ENCODE measurements at places on chromosomes 6 and 20.

DNA sequence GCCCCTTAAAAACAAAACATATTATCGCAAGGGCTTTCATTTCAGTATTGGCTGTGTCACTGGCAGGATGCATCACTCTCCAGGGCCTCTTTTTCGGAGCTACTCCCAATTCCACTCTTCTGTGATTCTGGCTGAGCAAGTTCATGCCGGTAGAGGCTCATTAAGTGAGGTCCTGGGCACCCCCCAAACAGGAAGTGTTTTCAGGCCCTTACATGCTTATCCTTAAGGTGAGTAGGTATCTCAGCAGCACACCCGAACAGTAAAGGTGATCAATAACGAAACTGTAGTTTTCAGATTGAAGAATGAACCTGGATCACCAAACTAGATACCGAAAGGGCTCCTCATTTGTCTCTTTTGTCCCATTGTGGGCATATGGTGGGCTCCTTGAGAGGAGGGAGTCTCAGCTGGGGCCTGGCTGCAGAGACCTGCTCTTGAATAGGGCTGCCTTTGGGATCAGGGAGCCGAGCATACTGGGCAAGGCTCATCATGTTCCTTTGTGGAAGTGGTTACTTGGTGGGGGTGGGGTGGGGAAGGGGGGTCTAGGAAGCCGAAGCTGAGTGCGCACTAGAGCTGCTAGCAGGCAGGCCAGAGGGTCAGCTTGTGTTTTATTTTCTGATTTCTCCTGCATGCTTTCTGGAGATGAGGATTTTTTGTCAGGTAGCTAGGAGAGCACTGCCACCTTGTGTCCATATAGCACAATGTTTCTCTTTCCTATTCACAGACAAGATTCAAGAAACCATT is 65.2 kb downstream of the CDS2 start:
- peak; percentile 23 for DNase-seq

- DNase-seq = no peak
Observed at GRCh38 chr20:11546939-11547338, 370.8 kb upstream of the BTBD3 start.

- DNase-seq = peak; percentile 14
Observed at GRCh38 chr20:33859157-33859695, 48.1 kb downstream of the CHMP4B start.

DNA sequence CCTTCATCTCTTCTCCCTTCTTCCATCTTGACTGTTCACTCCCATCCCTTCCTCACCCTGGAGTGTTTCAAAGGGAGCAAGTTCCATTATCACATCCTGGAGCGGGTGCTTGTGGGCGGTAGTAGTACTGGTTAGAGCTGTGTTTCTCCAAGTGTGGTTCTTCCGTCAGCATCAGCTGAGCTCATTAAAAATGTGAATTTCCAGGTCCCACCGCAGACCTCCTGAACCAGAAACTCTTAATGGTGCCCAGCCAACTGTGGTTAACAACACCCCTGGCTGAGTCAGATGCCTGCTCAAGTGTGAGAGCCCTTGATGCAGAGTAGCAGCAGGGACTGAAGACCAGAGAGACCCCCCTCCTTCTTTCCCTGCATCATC is 24.4 kb downstream of the ANGPT4 start:
- DNase-seq = no peak

DNA sequence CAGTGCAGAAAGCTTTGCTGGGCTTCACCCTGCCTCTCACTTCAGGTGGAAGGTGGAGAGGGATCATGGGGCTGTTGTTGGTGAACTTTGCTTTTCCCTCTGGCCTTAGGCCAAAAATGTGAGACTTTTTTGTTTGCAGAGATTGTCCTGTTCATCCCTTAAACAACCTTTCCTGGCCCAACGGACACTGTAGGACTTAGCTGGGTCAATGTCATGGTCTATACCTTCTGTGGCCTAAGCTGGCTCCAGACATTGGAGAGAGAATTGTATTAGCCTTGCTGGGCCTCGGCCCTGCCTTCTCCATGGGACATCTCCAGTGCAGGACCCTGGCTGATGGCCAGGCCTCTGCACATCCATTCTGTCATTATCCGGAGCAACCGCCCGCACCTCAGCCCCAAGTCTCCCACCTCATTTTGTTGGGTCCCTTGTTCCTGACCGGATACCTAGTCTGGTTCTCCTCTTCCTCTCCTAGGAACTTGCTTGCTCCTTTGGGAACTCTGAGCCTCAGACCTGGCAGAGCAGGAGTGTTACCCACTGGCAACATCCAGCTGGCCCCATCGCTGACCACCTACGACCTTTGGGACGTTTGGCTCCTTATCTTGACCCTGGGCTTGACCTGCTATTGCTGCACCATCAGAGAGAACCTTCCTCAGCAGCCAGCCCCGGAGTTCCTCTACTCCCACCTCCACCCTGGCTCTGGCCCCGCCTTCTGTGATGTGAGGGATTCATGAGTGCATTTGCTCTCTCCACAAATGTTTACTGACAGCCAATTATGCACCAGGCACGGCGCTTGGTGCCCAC is 128.2 kb downstream of the BANF2 start:
- no peak for DNase-seq

- no peak for DNase-seq
Observed at GRCh38 chr6:162907876-162908481, 180.2 kb downstream of the PACRG start.

DNA sequence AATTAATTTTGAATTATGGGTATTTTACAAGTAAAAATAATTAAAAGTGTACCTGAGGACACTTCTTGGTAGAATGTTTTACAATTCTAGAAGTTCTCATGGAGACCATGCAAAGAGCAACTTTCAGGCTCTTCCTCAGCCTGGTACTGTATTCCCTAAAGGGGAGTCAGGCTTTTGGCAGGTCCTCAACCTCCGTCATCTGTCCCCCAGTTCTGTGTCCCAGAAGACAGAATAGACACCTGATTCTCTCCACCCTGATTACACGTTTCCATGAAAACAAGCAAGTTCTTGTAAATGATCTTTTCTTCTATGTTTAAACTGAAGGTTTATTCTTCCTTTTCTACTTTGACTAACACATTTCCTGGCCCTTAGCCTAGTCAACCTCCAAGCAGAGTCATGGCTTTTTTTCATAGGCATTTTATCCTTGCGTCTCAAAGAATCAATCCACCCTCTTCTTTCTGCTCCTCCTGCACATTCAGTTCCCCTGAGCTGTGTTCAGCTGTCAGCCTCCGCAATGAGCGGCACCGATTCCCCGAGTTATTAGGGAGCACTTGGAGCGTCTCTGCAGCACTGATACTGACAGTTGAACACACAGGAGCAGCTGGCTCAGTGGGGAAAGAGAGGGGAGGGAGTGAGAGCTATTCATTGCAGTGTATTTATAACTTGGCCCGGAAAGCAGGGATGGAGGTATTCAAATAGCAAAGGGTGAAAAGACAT is 1082.4 kb upstream of the MAP3K7 start:
- no peak for DNase-seq

GRCh38 chr20:34331838-34332237 is 28.7 kb upstream of the AHCY start:
- no peak for DNase-seq

- peak; percentile 74 for DNase-seq
Observed at GRCh38 chr20:64035066-64035932, 683 bp upstream of the C20orf204 start.

DNA sequence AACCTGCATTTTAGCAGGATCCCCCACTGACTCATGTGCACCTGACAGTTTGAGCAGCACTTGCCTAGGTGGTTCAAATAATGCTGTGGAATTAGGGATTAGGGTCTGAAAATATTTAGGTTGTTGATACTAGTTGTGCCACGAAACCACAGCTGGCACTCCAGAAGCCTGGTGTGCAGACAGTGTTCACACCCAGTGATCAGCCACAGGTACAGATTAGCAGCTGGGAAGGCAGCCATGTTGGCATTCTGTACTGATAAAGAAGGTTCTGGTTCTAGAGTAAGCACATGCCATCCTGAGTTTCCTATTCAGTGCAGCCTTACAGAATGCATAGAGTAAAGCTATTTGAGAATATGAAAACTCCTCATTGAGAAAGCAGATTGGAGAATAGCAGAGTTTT is 30.1 kb downstream of the TMEM74B start:
- DNase-seq = no peak

DNA sequence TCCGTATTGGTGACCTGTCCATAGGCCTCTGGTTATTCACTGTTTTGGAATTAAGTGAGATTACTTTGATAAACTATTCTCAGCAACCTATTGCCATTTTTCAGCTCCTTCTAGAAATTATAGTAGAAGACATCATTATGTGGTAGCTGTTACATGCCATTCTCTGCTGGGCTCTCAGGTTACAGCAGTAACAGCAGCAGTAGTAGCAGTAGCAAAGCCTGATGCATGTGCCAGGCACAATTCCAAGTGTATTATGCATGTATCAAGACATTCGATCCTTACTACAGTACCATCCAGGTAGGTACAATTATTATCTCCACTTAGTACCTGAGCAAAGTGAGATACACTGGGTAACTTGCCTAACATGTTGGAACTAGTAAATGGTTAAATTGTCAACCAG is 74.3 kb downstream of the RPS12 start:
- DNase-seq = no peak

DNA sequence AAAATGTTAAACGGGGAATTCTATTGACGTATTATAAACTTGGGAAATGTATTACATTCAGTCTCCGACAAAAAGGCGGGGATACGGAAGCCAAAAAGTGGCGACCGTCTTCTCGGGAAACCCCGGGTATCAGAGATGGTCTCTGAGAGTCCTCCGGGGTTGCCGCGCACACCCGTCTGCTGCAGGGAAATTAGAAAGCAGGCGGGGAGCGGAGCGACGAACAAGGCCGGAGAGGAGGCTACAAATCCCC is 1.5 kb downstream of the SALL4 start:
- peak; percentile 4 for DNase-seq

GRCh38 chr20:35699127-35699956 is at the start of the genes NFS1 and ROMO1:
TSS of gene NFS1 (minus strand) at chr20:35699352. CDS start at chr20:35699288, 64 bp downstream.
TSS of gene ROMO1 (plus strand) at chr20:35699405. CDS start at chr20:35699633, 228 bp downstream.
- peak; percentile 90 for DNase-seq

DNA sequence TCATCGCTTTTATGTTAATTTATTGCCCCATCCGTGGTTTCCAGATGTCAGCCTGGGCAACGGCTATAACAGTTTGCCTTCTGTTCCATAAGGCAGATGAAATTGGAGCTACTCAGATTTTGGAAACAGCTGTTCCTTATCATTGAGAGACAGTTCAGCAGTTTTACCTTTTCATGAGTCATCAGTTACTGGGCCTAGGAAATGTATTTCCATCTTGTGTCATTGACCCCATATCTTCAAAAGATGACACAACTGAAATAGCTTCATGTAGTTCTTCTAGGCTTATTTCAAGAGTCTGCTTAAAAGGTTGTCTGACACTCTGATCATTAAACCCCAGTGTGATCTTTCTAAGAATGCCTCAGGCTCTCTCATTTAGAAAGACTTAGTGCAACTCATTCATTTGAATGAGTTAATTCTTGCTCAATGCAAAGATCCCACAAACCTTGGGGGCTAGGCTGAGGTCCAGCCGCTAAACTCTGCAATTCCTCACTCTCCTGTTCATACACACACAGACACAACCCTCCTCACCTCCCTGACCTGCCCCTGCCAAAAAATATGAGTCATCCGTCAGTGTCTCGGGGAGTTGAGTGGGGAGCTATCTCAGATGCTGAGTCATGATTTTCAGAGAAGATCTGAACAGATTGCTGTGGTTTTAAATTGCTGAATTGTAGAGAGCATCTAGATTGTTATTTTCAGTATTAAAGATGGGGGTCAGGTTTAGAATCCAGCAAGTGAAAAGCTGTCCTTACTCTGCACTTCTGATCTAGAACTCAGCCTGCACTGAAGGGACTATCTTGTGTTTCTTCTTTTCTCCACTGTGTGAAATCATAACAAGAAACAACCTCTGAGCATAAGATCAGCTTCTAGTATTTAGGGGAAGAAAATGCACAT is 61.8 kb downstream of the RPP40 start:
- DNase-seq = peak; percentile 74

DNA sequence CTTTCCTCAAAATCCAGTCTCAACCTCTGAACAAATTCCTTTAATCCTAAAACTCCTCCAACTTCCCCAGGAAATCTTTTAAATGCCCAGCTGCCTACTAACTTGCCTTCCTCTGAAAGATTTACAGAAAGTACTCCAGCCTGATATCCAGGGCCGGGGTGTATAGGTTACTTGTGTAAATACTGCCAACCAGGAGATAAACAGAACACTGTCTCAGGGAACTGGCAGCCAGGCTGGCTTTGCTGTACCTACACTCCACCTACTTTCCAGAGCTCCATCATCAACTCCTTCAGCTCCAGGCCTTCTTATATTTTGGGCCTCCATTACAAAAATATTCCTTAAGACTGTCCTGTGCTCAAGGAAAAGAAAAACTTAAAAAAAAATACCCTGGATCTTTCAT is 85.9 kb downstream of the CEP162 start:
- DNase-seq = no peak

DNA sequence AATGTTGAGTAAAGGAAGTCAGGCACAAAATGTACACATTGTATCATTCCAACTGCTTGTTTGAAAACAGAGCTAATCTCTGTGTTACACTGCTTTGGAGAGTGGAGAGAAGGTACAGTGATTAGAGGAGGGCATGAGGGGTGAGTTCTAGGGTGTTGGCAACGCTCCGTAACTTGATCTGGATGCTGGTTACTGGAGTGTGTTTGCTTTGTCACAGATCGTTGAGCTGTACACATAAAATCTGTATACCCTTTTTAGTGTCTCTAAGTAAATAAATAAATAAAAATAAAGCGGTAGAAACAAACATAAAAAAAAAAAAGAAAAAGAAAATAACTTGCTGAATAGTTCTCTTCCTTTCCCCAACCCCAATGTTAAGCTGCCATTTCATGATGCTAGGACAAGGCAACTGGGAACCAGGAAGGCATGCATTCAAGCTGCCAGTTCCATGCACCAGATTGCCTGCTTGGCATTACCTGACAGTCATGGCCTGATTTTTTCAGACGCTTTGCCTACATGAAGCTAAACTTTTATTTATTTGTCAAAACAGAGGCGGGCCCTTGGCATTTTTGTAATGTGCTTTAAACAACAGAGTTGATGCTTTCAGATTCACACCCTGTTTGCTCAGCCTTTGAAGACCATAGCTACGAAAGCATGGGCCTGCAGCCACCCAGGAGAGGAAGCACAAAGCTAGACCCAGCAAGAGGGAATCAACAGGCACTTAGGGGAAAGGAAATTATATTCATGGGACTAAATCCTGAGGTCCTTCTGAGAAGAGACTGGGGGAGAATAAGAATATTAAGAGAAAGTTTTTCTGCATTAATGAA is 21.2 kb downstream of the TNFRSF21 start:
- no peak for DNase-seq

DNA sequence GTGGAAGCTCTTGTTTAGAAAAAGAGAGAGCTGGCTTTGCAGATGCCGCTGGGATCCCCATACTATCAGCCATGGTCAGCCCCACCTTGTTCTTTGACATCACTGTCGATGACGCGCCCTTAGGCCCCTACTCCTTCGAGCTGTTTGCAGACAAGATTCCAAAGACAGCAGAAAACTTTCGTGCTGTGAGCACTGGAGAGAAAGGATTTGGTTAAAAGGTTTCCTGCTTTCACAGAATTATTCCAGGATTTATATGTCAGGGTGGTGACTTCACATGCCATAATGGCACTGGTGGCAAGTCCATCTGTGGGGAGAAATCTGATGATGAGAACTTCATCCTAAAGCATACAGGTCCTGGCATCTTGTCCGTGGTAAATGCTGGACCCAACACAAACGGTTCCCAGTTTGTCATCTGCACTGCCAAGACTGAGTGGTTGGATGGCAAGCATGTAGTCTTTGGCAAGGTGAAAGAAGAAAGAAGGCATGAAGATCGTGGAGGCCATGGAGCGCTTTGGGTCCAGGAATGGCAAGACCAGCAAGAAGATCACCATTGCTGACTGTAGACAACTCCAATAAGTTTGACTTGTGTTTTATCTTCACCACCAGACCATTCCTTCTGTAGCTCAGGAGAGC is 2.4 kb upstream of the BLCAP start:
- no peak for DNase-seq
